Body of pancreas (tissue), 4 donors: ENCODE measurements at places on chromosomes 11 and 22. TPM values are rescaled to one million over a fixed set of nuclear protein-coding genes. Genes with fewer than 3 reads are reported as not detected.
A peak's percentile ranks its signal among the peaks of the same experiment; 100 is the strongest.

Gene MTFP1
- total RNA-seq = 9.9 TPM

Gene TRPM5
- 2.6 TPM for total RNA-seq

DNA sequence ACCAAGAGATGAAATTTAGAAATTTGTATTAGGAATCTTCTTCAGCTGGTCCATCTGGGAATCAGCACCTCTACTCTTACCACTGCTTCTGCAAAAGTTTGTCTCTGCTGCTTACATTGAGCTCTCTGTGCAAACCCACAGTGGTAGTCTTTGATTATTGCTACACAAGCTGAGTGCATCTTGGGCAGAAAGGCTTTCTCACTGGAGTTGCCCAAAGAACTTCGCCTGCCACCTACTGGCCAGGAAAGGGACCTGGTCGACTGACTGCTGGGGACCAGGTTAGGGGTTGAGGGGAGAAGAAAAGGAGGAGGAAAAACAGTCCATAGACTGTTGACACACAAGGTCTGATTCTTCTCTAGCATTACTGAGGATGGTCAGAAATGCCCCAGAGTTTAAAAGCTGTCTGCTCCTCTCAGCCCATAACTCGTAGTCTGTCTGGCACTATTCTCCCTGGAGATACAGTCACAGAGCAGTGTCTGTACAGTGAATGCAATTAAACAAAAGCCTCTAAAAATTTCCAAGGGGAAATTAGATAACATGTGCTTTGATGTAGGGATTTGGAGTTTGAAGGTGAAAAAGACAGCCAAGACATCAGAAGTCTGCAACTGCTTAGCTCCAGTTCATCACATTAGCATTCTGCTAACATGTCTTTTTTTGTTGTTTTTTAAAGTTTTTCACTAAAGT lies 215.0 kb upstream of the CTSC start:
- no peaks in the 10 kb centered on the region for H3K27me3 ChIP-seq
- H3K4me1 ChIP-seq = no peaks in the 10 kb centered on the region
- peak; percentile 49 for DNase-seq

DNA sequence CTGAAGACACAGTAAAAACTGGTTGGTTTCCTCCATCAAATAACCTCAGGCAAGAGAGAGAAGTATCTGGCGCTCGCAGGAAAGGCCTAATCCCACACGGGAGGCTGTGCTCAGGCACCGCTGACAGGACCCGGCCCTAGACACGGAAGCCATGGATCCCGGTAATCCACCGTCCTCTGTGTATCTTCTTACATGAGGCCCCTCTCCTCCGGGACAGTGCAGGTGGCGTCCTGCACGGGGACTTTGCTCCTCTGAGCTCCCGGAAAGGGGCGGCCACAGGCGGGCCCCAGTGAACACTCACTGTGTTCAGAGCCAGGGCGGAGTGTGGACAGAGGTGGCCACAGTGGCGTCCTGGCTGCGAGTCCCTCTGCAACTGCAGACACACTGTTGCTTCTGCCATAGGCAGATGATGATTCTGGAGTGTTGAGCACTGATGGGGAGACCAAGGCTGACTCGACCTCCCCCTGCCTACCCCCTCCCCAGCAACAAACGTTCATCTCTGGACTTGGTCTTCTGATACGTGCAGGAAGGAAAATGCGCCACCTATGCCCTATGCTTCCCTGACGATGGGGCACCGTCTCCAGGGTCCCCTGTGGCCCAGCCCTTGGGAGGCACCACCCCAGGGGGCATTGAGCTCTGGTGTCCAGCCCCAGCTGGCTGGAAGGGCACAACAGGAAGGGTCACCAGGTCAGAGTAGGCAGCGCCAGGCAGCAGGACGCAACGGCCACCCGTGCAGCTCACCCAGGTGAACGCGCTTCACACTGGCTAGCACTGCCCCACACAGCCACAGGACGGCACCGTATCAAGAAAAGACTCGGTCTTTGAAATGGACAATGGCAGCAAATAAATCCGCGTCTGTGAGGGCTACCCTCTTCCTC lies 95.7 kb downstream of the TRMU start:
- H3K27me3 ChIP-seq = no peaks in the 10 kb centered on the region
- no peak overlapping the region for H3K27ac ChIP-seq
- no peak overlapping the region for H3K4me3 ChIP-seq
- no peaks in the 10 kb centered on the region for H3K4me1 ChIP-seq
- H3K36me3 ChIP-seq = no peaks in the 10 kb centered on the region
- DNase-seq = no peak

- no peaks in the 10 kb centered on the region for H3K27me3 ChIP-seq
- no peak overlapping the region for H3K27ac ChIP-seq
- no peak overlapping the region for H3K4me3 ChIP-seq
- DNase-seq = no peak
These were observed 11.6 kb upstream of the APOBEC3B start for GRCh38 chr22:38970551-38970950.

DNA sequence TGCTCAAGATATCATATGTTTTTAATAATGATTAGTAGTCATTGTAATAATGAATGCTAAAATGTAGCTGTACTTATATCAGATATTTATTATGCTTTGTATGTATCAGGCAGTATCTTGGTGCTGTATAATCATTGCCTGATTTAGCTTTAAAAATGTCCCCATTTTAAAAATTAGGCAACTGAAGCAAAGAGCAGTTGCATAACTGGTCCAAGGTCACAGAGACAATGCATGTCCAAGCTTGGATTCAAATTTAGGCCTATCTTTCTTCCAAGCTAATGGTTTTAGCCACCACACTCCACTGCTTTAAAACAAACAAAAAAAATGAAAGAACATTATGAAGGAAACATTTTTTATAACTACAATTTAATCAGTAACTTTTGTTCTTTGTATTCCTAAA lies 725.8 kb upstream of the RAG2 start:
- H3K27me3 ChIP-seq = no peaks in the 10 kb centered on the region
- H3K4me3 ChIP-seq = no peak overlapping the region
- no peak overlapping the region for H3K27ac ChIP-seq

DNA sequence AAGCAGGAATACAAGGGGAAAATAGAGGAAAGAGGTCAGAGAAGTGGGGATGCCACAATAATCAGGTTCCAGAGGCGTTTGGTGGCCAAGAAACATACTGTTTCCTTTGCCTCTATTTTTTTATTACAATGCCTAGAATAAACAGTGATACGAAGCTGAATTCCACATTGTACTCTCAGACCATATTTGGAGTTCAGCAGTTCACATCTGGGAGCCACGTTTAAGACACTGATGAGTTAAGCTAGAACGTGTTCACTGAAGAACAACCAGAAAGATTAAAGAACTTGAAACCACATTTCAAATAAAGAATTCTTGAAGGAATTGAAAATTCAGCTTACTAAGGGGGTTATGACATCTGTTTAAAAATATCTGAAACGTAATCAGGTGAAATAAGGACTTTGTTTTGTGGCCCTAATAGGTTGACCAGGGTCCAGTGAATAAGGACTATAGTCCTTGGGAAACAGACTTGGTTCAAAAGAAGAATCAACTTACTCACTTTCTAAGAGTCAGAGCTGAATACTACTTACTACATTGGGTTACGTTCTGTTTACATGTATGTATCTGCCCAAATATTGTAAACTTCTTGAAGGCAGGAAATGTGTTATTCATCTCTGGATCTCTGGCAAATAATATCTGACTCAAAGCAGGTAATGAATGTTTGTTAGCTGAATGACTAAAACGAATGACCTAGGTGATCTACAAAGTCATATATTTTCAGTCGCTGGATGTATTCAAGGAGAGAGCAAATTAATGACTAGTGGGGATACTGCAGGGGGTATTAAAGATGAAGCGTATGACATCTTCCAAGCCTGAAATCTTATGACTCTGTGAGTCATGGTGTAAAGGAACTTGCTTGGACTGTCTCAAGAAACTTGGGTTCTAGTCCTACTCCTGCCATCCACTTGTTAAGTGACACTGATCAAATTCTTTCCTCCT lies 247.0 kb upstream of the NARS2 start:
- H3K4me1 ChIP-seq = peaks cover 11% of the 10 kb centered on the region
- H3K4me3 ChIP-seq = no peak overlapping the region
- no peak for DNase-seq
- no peak overlapping the region for H3K27ac ChIP-seq
- H3K36me3 ChIP-seq = no peaks in the 10 kb centered on the region
